ENCODE measurements at places on chromosomes 4 and X. TPM values are rescaled to one million over a fixed set of nuclear protein-coding genes. Genes with fewer than 3 reads are reported as not detected.

DNA sequence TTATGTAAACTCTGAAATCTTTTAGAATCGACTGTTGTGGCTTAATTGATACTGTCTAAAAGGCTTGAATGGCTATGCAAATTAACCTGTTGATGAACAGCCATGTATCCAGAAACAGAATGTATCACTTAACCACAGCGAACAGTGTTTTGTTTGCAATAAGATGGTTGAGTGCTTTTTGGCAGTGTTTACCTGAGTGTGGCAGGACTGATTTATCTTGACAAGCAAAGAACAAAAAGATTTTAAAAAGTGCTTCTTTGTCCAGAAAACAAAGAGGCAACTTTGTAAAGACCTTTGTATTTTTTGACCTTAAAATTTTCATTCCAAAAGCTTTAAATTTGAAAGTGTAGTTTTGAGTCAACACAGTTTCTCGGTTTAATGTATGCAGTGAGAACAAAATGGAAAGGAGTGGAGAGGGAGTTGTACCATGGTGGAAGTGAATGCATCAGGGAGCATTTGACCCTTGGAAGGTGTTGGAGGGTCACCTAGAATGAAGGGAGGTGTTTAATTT is 18.0 kb downstream of the ARHGAP10 start:
- no peak for DNase-seq

- no peak for DNase-seq
These were observed 118.0 kb upstream of the PPARGC1A start for GRCh38 chr4:24007860-24008261.

GRCh38 chr4:87975466-87975865 is at the start of gene SPP1:
Gene SPP1 (plus strand): TSS chr4:87975714. CDS start chr4:87976896, 1,182 bp downstream.
- DNase-seq: peak; percentile 84

DNA sequence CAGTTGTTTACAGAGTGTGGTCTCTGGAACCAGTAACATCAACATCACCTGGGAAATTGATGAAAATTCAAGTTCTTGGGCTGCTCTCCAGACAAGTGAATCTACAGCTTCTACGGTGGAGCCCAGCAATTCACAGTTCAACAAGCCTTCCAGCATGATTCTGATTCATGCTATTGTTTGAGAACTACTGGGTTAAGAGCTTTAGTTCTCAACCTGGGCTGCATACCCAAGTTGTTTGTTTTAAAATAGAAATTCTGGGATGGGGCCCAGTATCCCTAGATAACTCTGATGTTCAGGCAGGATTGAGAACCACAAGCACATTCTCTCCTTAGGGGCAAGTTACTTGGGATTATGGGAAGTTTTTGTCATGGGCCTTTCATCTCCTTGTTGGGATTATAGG is 37.9 kb upstream of the PGK1 start:
- DNase-seq: no peak

DNA sequence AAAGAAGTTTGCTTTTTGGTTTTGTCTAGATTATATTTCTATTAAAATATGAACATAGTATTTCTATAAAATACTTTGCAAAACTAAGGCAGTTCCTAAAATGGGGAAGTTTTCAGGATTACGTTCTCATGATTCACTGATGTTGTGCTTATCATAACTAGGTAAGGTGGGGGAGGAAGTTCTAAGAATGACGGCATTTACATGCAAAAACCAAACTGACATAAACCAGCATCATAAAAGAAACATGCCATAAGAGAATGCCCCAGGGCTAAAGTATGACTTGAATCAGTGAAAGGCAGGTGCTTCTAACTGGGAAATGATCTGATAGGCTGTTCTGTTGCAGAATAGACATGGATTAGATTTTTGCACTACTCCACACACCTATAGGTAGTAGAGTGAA is 204.7 kb upstream of the JADE1 start:
- DNase-seq: no peak

DNA sequence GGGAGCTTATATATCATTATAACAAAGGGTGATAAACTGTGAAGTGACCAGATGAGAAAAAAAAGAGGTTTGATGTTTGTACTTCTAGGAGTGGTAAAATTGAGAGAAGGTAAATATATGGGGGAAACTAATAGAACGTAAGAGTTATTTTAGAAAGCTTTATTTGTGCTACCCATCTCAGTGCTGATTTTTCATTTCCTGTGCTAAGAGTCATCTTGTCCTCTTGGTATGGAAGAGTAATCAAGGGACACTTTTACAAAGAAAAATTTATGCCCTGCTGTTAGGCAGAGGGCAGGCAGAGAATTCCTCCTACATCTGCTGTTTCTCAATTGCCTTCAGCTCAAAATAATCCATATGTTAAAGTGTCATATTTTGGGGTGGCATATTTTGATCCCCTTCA is 49.6 kb upstream of the BMP2K start:
- DNase-seq: no peak

DNA sequence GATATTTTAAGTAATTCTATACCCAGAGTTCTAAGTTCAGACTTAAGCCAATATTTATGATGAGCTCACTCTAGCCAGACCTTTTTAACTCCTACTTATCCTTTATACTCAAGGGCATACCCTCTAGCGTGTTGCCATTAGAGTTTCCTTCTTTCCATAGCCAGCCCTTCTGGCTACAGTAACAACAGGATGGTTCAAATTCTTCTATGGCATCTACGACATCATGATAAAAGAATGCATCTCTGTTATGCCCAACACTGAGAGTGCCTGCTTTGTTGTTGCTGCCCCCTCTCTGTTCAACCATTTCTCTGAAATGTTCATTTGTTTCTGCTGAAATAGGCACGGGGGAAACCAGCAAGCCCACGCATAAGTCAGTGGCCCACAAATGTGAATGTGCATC is 104.5 kb downstream of the UBE2NL start:
- DNase-seq: no peak

GRCh38 chrX:20968996-20969395 is 405.2 kb upstream of the CNKSR2 start:
- peak; percentile 36 for DNase-seq

- peak; percentile 78 for DNase-seq
These were observed 18.8 kb upstream of the TMSB4X start for GRCh38 chrX:12955882-12956703.

- no peak for DNase-seq
These were observed 13.0 kb downstream of the RGS12 start for GRCh38 chr4:3305610-3306371.

GRCh38 chrX:96906741-96907140 is 23.0 kb downstream of the RPA4 start:
- peak; percentile 0 for DNase-seq

GRCh38 chr4:183107891-183108459 is 8.9 kb downstream of the WWC2 start:
- DNase-seq: no peak

- no peak for DNase-seq
These were observed 300.2 kb upstream of the VCX start for GRCh38 chrX:7542587-7543380.

- DNase-seq: no peak
These were observed 159.3 kb upstream of the GALNT7 start for GRCh38 chr4:173009129-173009823.

- no peak for DNase-seq
These were observed 53.8 kb downstream of the ZFYVE28 start for GRCh38 chr4:2364654-2365053.

- DNase-seq: no peak
These were observed 37.2 kb upstream of the FAM9B start for GRCh38 chrX:9071031-9071650.

DDIT4L gene
- total RNA-seq: 46.5 TPM

FOXP3 gene
- 0.10 TPM for total RNA-seq

GLRA2 gene
- not detected for total RNA-seq

PHOX2B gene
- not detected for total RNA-seq

All from NCI-H460 (cell line).